ENCODE measurements at places on chromosomes 13 and 19. TPM values are rescaled to one million over a fixed set of nuclear protein-coding genes. Genes with fewer than 3 reads are reported as not detected.
A peak's percentile ranks its signal among the peaks of the same experiment; 100 is the strongest.

GRCh38 chr13:74931698-74932433 is 550.1 kb downstream of the TBC1D4 start:
- H3K4me3 ChIP-seq = no peak overlapping the region
- H3K27ac ChIP-seq = no peak overlapping the region
- DNase-seq = no peak
- H3K27me3 ChIP-seq = no peaks in the 10 kb centered on the region

GRCh38 chr19:30091456-30091855 is 149.4 kb downstream of the URI1 start:
- H3K4me3 ChIP-seq = no peak overlapping the region
- no peaks in the 10 kb centered on the region for H3K4me1 ChIP-seq
- no peaks in the 10 kb centered on the region for H3K36me3 ChIP-seq
- H3K27ac ChIP-seq = no peak overlapping the region

GRCh38 chr13:27012482-27013197 is 159.0 kb downstream of the USP12 start:
- H3K27ac ChIP-seq = no peak overlapping the region
- H3K27me3 ChIP-seq = peaks cover 17% of the 10 kb centered on the region
- no peaks in the 10 kb centered on the region for H3K36me3 ChIP-seq
- no peak for DNase-seq
- no peaks in the 10 kb centered on the region for H3K4me1 ChIP-seq

- peaks cover 3% of the 10 kb centered on the region for H3K27me3 ChIP-seq
- H3K4me3 ChIP-seq = peak overlapping the region; percentile 99
- H3K36me3 ChIP-seq = no peaks in the 10 kb centered on the region
- H3K4me1 ChIP-seq = peaks cover 35% of the 10 kb centered on the region
- peak overlapping the region; percentile 82 for H3K27ac ChIP-seq
These were observed 1.5 kb downstream of the GPC6 start for GRCh38 chr13:93227878-93228642.

GRCh38 chr13:44434766-44435141 is 61.1 kb downstream of the SERP2 start:
- H3K36me3 ChIP-seq = peaks cover 24% of the 10 kb centered on the region
- no peaks in the 10 kb centered on the region for H3K27me3 ChIP-seq
- H3K4me1 ChIP-seq = peaks cover 47% of the 10 kb centered on the region
- peak overlapping the region; percentile 99 for H3K27ac ChIP-seq
- DNase-seq = no peak

DNA sequence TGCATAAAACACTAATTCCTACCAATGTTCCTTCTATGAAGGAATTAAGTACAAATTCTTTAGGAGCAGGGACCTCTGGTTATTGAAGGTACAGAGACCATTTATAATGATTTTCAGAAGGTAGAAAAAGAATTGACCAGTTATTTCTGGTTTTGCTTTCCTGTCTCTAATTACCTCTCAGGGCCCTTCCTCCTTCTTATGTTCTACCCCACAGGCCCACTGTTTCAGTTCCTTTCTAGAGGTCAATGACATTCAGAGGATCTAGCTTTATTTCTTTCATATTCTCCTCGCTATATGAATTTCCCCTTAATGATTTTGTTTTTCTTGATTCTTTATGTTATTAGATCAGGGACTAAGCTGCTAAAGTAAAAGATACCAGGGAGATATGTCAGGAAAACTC is 345.0 kb upstream of the SPRY2 start:
- no peak overlapping the region for H3K4me3 ChIP-seq
- no peak for DNase-seq
- no peak overlapping the region for H3K27ac ChIP-seq
- no peaks in the 10 kb centered on the region for H3K27me3 ChIP-seq

Gene RAB3D
- total RNA-seq = 77.5 TPM

Gene ZNF845
- 9.3 TPM for total RNA-seq

Gene IGFL3
- not detected for total RNA-seq

Gene EBI3
- 0.43 TPM for total RNA-seq

Gene SPTBN4
- total RNA-seq = 2.6 TPM

Gene CLEC11A
- 5.9 TPM for total RNA-seq
